ENCODE measurements at places on chromosomes 2 and 18. TPM values are rescaled to one million over a fixed set of nuclear protein-coding genes. Genes with fewer than 3 reads are reported as not detected.

The DLGAP1 gene
- total RNA-seq, result not detected

DNA sequence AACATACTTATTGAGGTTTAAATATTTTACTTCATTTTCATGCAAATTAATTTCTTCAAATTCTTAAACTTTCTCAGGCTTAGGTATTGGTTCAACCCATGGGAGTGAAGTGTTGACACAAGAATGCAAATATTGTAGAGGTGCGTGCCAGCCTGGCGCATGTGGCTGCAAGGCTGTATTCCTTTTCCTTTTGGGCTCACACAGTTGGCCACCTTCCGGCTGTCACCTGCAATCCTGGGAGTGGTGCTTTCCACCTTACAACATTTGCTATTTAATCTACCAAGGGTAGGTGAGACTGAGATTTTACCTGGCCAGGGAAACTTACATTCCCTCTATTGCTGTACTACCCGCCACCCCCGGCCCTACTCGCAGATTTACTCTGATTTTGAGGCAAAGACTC, 141.1 kb downstream of the DCC start:
- no peak for DNase-seq

DNA sequence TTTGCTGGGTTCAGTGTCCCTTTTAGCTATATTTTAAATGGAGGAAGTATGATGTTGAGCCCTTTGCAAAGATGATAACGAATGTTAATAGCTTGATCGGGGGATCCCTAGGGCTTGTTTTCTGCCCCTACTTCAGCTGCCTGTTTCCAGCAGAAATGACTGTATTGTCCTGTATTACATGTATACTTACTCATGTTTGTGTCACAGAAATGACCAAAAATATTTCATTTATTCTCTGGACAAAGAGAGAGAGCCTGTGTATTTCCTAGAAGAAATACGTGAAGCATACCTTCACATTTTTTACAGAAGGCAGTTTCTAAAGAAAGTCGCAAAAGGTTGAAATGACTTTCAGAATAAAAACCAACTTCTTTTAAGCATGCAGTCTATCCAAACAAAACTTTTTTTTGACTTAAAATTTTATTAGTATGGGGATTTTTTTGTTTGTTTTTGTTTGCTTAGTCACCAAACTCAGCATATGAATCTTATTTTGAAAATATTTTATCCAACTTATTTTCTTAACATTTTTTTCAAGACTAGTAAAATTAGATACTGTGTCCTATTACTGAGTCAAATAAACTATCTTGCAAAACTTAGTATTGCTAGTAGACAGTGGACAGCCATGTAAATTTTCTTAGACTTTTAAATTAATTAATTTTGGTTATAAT, 68.9 kb downstream of the PTRHD1 start:
- no peak for DNase-seq

- DNase-seq, result no peak
Measured at GRCh38 chr2:111208639-111209038, 87.9 kb downstream of the BCL2L11 start.

DNA sequence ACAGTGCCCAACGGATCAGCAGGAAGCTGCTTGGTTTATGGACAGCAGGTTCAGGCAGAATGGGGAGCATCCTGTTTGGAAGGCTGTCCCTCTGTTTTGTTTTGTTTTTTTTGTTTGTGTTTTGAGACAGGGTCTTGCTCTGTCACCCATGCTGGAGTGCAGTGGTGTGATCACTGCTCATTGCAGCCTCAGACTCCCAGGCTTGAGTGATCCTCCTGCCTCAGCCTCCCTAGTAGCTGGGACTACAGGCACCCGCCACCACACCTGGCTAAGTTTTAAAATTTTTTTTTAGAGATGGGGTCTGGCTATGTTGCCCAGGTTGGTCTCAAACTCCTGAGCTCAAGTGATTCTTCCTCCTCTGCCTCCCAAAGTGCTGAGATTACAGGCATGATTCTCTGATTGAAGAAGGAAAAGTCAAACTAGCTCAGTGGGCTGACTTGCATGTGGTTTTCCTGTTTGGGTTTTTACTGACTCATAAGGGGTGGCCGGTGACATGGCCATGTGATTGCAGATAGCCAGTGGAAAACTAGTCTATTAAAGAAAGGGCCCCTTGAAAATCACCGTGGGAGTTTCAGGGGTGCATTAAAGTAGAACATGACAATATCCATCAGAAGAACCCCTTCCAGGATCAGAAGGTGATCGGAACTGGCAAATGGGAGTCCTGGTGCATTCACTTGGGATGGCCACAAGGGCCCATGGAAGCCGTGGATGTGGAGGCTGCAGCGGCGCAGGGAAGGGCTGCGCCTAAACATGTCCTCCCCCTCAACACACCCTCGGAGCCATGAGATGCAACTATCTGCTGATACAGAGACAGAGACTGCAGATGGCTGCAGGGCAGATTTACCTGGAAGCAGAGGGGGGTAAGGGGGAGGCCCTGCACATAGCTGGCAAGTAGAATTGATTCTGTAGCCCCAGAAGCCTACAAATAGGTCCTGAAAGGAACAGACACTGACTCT, 26.5 kb downstream of the AQP12B start:
- DNase-seq, result peak; percentile 64

- peak; percentile 64 for DNase-seq
Measured at GRCh38 chr18:43279015-43279744, 1.9 kb upstream of the SYT4 start.
